ENCODE measurements at places on chromosomes 5 and 9. TPM values are rescaled to one million over a fixed set of nuclear protein-coding genes. Genes with fewer than 3 reads are reported as not detected.

Gene JAKMIP2
- total RNA-seq, result 7.8 TPM

Gene CATSPER3
- total RNA-seq, result 0.93 TPM

Gene PCDHA1
- not detected for total RNA-seq

Gene EIF4EBP3
- 23.6 TPM for total RNA-seq

- H3K27me3 ChIP-seq, result no peaks in the 10 kb centered on the region
- H3K4me1 ChIP-seq, result peaks cover 2% of the 10 kb centered on the region
- H3K27ac ChIP-seq, result no peak overlapping the region
- no peak overlapping the region for H3K4me3 ChIP-seq
- H3K36me3 ChIP-seq, result no peaks in the 10 kb centered on the region
Measured at GRCh38 chr9:92680166-92681119, 10.5 kb upstream of the IPPK start.
